Stimulated activated CD4-positive, alpha-beta T cell treated with anti-CD3 and anti-CD28 coated beads, Interleukin-1b, Interleukin-23, amount 100 ng/mL, for 1 hour (primary cell): ENCODE measurements at places on chromosomes 11 and 22.

DNA sequence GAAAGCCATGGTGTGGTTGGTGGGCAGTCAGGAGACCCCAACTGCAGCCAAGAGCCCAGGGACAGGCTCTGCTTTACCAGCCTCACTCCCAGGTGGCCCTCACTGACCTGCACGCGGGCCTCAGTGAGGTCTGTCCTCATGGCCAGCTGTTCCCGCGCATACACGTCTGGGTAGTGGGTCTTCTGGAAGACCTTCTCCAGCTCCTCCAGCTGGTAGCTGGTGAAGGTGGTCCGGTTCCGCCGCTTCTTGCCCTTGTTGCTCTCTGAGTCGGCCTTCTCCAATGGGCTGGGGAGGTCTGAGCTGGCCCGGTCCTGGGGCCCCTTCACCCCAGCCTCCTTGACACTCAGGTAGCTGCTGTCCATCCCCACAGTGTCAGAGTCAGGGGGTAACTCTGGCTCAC is 34.7 kb downstream of the ALX4 start:
- DNase-seq = no peak

- DNase-seq = no peak
Observed at GRCh38 chr11:114263513-114264170, 32.6 kb upstream of the NNMT start.

DNA sequence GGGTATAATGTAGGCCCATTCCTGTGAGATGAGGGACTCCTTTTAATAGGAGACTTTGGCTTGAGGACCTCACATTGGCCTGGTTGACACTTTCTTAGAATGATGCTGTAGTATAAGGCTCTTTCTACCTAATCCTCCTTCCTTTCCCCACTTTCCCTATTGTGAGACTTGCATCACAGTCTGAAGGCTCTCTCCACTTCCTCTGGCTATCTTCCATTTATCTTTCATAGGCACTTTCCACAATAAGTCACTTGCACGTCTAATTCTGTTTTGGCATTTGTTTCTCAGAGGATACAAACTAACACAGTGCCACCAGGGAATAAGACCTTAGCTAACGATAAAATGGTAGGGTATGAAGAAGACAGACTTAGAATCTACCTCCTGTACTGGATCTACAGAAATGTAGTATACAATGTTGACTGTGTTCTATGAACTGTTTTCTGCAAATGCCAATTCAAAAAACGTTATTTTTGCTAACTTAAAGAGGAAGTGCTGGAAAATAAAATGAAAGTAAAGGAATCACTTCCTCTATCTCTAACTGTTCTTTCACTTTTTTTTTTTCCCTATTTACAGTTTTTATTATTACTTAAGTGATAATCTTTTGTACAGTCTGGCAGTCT is 17.9 kb upstream of the PDE3B start:
- DNase-seq = no peak

DNA sequence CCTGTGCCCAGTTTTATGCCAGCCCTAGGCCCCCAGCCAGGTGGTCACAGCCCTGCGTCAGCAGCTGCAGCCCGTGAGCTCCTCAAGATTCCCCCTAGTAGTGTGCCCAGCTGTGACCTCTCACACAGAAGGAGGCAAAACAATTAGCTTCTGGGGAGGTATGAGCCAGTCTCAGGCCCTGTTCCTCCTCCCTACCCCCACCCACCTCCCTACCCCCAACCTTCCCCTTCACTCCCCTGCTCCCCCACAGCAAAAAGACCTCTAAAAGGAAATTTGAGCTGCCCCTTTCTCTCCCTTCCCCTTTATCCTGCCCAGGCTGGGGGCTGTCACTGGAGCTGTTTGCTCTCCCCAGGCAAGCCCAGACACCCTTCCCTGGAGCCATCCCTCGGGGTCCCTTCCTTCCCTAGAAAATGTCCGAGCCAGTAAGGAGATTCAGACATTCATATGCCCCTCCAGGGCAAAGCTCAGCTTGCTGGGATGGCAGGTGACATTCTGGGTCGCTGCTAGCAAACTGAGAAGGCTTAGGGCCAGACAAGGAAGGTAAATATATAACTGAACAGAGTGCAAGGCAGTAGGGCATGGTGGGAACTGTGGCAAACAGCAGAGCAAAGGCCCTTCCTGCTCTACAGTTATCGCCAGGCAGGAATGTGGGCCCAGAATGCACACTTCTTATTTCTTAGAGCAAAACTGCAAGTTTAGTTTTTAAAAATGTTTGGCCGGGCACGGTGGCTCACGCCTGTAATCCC is 300.2 kb downstream of the MN1 start:
- no peak for DNase-seq

DNA sequence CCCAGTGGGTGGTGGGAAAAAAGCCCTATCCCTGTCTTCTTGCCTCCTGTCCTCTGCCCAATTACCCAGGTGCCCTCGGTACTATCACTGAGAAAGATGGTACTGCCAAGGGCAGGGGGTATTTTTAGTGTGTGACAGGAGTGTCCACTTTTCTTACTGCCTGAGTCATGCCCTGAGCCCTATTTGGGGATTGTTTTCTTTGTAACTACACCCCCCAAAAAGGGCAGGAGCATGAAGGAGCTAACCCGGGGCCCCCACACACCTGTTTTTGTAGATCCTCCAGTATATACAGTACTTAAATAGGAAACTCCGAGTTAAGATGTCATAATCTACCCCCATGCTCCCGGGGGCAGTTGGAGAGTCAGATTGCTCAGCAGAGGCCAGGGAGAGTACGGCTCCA is 3.8 kb downstream of the SMTNL1 start:
- DNase-seq = no peak

GRCh38 chr11:107385361-107385981 is 72.2 kb downstream of the CWF19L2 start:
- no peak for DNase-seq

DNA sequence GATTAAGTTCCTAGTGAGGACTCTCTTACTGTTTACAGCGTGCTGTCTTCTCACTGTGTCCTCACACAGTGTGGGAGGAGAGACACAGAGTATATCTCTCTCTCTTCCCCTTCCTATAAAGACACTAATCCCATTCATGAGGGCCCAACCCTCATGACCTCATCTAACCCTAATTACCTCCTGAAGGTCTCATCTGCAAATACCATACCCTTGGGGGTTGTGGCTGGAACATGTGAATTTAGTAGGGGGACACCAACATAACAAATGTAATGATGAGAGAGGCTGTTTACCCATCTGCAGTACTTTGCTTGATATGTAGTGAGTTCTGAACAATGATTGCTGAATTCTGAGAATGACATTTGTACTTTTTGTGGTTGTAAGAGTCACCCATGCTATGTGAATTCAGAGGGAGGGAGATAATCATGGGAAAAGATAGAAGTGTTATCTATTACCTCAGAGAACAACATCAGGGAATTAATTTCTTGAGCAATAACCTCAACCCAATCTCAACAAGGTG is 4.9 kb upstream of the OR52W1 start:
- DNase-seq = no peak

- DNase-seq = no peak
Observed at GRCh38 chr11:130782361-130783222, 133.7 kb downstream of the SNX19 start.

- DNase-seq = no peak
Observed at GRCh38 chr11:35365961-35366360, 53.4 kb downstream of the SLC1A2 start.

DNA sequence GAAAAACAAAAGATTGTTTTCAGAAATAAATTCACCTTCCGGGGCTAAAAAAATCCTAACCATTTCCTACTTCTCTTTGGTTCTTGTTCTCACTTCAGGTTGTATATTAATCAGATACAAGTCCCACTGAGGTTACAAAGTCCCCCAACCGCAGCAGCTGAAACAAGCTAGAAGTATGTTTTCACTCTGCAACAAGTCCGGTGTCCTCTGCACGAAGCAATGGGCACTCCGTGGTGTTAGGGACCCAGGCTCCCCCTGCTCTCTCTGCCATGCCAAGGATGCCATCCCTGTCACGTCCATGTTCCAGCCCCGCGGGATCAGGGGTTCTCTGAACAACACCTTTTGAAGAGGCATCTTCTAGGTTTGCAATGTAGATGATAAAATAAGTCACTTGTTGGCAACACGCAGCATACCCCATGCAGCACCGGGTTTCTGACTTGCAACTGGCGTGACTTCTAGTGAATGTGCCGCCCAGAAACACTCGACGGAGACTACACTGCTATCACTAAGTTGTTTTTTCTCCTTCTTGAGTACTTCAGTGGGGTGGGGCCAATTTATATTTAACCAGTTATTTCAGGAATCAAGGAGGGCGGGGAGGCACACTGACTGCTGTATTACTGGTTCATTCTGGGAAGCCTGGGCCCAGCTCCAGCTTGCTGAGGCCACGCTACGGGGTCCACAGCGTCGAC is 25.4 kb upstream of the GSTP1 start:
- no peak for DNase-seq

DNA sequence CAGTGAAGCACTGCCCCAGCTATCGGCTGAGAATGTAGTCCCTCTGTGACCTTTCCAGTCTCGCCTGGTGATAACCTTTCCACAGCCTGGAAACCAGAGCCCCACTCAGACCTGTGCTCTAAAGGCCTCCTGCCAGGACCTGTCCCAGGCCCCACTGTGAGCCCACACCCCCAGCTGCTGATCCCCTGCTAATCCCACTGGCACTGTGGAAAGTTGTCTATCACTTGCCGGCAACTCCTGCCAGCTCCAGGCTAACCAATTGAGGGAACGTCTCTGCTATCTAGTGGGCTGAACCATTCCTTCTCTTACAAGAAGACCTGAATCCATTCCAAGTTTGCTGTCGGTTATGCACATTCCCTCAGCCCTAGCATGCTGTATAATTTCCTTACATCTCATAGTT is 328.2 kb downstream of the FAM181B start:
- no peak for DNase-seq

- DNase-seq = peak; percentile 10
Observed at GRCh38 chr11:75328426-75329277, 22.8 kb downstream of the ARRB1 start.

DNA sequence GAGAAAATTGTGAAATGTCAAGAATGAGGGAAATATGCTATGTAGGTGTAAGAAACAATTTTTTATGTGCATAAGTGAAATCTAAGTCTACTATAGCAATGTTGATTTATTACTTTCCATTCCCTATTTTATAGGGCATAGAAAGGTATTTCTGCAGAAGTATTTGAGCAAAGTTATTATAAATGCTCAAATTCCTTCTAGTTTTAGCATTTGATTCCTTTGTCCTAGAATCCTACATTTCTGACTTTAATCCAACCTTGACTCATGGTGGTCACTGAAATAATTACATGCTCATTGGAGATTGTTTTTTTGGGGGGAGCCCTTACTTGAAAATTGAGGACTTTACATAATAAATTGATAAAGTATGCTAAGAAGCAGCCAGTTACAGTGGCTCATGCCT is 716.6 kb upstream of the LUZP2 start:
- DNase-seq = no peak

DNA sequence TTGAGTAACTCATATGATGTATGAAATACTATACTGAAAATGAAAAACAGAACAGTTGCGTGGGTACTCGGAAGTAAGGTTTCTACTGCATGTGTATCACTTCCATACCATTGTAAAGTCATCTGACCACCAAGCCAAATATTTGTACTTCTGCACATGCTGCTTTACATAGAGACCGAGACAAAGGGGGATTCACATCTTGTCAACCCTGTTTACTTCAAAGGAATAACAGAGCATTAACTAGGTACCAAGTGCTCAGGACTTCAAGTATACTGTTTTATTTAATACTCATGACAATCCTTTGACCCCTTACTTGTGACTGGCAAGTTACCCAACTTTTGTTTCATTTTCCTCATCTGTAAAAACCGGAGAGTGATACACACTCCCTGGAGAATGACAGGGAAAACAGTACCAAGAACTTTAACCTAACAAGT is 9.9 kb downstream of the MAPK1 start:
- DNase-seq = no peak

DNA sequence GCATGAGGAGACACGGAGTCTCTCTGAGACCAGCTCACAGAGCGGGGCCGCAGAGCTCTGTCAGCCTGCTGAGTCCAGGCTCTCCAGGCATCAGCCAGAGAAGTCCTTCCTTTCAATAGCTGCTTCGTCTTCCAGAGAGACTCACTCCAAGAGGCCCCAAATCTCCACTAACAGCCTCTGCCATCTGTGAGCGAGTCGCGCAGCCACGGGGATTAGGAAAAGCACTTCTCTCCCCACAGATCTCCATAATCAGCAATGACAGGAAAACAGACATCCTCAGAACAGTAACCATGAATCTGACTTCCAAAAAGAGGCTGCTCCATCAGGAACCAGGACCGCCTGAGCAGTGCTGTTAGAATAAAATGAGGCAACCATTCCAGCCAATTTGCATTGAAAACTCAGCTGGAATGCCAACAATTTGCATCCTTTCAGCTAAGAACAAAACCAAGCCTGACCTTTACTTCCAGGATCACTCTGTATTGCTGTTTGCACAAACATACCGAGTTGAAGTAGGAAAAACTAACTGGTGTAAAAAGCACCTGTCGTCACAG is 65.4 kb downstream of the SMCO4 start:
- DNase-seq = no peak

DNA sequence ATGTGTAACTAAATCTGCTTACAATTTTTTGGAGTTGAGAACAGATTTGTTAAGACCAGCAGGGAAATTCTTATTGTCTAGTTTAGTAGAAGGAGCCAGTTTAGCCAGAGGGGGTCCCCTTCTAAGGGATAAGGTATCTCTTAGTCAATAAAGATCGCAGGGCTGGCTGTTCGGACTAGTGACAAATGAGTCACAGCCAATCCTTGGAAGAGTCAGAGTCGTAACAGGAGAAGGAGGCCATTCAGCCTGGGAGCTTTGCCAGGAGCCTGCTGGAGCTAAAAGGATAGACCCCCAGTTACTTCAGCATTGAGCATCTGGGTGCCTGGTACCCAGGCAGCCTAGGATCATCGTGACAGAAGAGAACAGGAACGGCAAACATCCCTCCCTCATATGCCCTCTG is 191.6 kb upstream of the ARHGAP20 start:
- DNase-seq = no peak

DNA sequence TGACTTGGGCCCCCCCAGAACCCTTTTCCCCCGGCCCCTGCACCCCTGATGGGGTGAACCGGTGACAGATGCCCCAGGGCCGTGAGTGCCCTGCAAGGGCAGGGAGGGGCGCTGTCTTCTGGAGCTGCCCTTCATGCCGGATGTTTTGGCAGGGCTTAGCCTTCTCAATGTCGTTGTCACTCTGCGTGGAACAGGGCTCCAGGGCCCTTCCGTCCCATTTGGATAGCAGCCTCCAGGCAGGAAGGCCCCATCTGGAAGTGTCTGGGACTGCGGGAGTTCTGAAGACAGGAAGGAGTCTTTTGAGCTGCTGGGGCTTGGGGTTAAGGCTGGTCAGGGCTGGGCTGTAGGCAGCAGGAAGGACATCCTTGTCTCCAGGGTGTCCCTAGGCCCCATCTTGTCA is 4.6 kb downstream of the FRMD8 start:
- no peak for DNase-seq

DNA sequence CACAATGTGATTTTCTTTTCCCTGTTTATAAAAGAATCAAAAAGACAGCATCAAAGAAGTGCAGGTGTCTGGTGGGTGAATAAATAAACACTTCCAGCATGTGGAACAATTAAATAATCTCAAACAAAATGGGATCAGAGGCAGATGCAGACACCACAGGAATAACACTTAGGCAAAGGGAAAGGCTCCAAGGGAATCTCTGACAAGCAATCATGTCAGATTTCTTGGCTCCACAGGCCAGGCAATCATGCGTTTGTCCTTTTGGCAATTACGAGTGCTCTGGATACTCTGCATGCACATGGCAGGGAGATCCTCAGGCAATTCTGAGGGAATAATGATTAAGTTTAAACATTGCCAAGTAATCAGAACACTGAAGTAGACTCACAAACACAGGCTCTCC is 403.5 kb upstream of the LUZP2 start:
- DNase-seq = no peak

GRCh38 chr11:83317757-83318690 is 31.9 kb upstream of the CCDC90B start:
- no peak for DNase-seq

GRCh38 chr22:31977141-31977841 is 33.0 kb downstream of the YWHAH start:
- DNase-seq = peak; percentile 54
